ENCODE measurements at places on chromosomes 1 and 21.

GRCh38 chr1:24926563-24927249 is 3.4 kb downstream of the RUNX3 start:
- DNase-seq = no peak

- peak; percentile 49 for DNase-seq
These were observed 11.8 kb upstream of the RAB3B start for GRCh38 chr1:52002038-52002917.

- no peak for DNase-seq
These were observed 137.1 kb downstream of the PBX1 start for GRCh38 chr1:164695956-164696665.

- DNase-seq = no peak
These were observed 1.9 kb downstream of the MTFR1L start for GRCh38 chr1:25821630-25822091.

DNA sequence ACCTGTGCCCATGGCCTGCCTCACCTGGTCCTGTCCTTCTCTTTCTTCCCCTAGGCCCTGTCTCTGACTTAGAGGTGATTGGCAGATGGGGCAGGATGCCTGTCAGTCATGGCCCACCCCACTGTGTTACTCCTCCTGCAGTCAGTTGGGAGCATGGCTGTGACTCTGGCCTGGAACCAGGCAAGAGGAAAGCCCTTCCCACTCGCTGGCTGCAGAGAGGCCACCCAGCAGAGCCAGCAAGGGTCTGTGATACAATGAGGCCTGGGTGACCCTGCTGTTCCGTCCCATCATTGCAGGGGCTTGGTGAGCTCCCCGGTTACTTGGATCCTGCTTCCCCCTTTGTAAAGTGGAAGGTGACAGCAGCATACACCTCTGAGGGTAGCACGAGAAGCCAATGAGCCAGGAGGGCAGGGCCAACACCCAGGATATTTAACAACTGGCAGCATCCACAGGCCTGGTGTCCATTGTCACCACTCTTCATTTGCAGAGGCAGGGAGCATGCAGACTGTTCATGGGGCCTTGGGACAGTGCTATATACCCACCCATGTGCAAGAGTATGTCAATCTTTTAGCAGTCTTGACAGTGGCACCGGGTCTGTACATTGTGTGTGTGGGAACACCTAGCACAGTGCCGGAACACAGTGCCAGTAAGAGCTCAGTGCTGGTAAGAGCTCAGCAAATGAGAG is 191.0 kb upstream of the C1orf174 start:
- DNase-seq = no peak

All from CD4-positive, alpha-beta T cell treated with Interferon alpha-2 for 1 hour (primary cell).